ENCODE measurements at places on chromosomes 5 and 9.

DNA sequence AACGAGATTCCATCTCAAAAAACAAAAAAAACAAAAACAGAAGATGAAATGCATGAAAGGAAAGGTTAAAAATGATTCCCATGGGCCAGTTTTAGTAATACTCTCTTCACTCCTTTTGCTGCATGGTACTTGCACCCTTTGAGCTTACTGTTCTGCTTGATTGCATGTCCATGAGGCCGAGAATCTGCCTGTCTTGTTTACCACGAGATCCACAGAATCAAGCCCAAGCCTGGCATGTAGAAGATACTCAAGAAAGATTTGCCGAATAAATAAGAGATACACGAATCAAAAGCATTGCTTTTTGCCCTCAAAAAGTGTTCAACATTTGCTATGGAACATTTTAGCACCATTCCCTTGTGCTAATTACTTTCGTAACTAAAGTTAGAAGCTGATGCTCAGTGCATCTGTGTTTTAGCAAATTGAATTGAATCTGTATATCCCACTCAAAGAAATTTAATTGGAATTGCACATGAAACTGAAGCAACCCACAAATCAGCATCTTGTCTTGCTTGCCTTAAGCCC is 1.1 kb downstream of the FAXDC2 start:
- DNase-seq = no peak

DNA sequence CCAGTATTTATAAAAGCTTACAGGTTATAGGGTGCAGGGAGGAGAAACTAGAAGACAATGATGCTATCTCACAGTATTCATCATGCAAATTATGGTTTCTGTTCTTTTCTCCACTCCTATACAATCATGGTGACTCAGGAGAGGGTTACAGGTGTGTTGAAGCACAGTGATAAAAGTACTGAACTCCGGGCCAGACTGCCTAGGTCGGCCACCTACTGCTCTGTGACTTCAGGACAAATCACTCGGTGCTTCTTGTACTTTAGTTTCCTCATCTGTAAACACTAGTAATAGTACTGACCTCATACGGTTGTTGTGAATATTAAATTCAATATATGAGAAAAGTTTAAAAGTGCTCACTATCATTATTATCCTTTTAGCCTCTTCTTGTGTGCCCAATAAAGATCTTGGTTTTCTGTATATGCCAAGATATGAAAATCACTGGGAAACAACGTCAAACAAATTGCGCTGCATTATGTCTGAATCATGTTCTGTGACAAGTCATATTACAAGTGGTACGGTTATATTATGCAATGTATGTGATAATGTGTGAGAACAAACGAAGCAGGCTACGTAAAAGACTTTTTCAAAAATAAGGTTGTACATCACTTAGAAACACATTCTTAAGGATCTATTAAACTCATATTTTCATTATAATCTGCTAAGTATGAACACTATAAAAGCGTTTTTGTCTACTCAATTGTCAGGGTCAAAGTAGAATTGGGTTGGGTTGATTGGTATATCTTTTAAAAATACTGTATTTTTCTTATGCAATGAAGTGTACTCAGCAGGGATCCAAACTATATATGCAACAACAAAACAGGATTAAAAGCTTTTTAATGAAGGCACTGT is 153.3 kb downstream of the EFNA5 start:
- DNase-seq = no peak

DNA sequence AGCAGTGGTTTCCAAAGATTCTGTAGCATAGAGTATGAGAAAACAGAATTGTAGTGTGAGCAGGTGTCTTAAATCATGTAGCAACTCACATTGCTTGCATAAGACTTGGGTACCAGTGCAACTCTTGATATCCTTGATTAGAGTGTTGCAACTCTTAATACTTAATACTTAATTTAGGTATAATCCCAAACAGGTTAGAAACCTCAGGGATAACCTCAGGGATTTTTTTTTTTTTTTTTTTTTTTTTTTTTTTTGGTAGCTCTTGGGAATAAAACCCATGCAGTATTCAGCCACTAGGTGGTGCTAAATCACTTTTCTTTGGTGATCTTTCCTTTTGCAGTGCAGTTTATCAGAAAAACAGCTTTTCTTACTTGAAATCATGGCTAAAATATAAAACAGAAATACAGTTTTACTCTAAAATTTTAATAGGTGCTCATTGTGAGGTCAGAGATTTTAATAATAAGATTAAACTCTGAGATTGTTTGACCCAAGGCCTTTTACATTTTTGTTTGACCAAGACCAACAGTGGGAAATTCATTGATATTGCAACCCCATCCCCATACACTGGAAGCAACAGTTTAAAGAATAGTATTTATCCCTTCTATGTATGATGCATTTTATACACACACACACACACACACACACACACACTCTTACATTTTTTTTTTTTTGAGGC is 55.3 kb downstream of the ERAP1 start:
- no peak for DNase-seq

- no peak for DNase-seq
Observed at GRCh38 chr9:114307899-114308267, 15.0 kb upstream of the ORM1 start.

DNA sequence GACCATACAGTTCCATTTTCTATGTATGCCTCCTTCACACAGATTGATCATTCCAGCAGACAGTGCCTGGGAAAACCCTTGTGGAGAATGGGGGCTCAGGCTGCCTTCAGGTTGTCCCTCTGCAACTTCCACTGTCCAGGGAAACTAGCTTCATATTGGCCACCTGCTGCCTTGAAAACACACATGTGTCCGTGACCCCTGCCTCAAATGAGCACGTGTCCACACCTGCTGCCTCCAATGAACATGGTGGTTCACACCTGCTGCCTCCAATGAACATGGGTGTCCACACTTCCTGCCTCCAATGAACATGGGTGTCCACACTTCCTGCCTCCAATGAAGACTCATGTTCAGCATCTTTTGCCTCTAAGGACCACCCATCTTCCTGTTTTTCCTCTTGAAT is 185.4 kb upstream of the ADCY2 start:
- DNase-seq = no peak

- DNase-seq = no peak
Observed at GRCh38 chr9:134317400-134317789, 8.9 kb upstream of the RXRA start.

- no peak for DNase-seq
Observed at GRCh38 chr5:132525299-132525724, 18.0 kb downstream of the IL5 start.

DNA sequence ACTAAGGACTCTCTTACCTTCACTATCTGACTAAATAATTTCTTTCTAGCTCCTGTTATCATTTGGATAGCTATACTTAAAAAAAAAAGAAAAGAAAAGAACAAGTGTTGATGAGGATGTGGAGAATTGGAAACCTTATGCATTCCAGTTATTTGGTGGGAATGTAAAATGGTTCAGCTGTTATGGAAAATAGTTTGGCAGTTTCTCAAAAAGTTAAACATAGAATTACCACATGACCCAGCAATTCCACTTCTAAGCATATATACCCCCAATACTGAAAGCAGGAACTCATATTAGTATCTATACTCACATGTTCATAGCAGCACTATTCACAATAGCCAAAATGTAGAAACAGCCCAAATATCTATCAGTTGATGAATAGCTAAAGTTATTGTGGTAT is 61.1 kb downstream of the GNA14 start:
- no peak for DNase-seq

- DNase-seq = no peak
Observed at GRCh38 chr5:124283031-124283430, 463.4 kb downstream of the ZNF608 start.

GRCh38 chr5:1356873-1357787 is 12.2 kb upstream of the CLPTM1L start:
- DNase-seq = no peak

- no peak for DNase-seq
Observed at GRCh38 chr9:24381205-24381604, 164.5 kb downstream of the IZUMO3 start.

DNA sequence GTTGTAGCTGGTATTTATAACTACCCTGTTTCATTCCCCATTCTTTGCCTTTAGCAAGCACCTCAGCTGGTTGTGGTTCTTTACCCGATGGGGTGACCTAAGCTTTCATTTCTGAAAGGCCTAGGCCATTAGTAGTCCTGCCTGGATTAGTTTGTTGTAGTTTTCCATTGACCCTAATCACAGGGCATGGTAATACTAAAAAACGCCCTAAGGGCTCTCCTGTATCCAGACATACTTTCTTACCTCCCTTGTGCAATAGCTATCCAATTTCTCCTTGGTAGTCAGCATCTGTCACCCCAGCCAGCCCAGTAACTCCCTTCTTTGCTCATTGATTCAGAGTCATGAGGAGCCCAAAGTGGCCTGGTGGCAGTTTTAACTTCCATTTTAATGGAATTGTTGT is 24.0 kb downstream of the TMOD1 start:
- no peak for DNase-seq

DNA sequence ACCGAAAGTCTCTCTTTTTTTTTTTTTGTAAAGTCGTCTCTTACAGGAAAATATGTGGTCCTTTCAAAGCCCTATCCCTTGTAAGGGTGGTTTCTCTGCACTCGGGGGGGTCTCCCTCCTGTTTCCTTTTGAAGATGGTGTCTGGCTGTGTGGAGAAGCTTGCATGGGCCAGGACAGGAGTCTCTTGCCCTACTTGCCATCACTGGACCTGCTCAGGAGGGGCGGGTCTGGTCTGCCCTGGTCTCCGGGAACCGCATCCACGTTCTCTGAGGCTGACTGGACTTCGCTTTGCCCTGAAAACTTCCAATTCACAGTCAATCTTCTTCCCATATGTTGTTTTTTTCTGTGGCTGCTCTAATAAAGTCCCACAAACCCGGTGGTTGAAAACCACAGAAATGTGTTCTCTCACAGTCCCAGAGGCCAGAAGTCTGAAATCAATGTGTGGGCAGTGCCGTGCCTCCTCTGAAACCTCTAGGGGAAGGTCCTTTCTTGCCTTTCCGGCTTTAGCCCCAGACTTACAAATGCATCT is 92.9 kb upstream of the IER5L start:
- no peak for DNase-seq

DNA sequence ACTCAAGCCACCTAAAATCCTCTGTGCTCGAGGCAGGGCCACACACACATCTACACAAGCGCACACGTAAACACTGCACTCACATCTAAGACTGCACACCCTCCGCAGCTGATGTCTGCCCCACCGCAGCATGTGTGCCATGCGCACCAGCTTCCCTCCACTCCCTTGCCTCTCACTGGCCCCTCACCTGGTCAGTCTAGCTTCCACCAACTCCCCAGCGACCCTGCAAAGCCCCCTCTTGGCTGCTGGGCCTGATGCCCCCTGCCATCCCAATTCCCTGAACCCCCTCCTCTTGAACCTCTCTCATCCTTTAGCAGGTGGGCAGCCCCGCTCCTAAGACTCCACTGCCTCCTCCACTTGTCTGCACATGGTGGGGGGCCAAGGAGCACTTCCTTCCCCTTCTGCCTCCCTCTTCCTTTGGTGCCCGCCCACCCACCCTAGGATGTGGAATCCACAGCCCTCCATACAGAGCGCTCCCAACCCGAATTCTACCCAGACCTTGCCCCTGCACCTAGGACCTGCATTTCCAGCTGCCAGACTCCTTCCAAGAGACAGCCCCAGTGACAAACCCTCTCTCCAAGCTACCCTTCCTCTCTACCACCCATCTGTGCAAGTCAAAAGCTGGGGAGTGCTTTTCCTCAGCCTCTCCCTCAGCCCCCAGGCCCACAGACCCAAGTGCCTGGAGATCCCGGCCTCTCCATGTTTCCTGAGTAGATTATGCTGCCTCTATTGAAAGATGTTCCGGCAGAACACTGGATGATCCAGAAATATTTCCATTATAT is 23.9 kb downstream of the ADAMTS2 start:
- DNase-seq = no peak

DNA sequence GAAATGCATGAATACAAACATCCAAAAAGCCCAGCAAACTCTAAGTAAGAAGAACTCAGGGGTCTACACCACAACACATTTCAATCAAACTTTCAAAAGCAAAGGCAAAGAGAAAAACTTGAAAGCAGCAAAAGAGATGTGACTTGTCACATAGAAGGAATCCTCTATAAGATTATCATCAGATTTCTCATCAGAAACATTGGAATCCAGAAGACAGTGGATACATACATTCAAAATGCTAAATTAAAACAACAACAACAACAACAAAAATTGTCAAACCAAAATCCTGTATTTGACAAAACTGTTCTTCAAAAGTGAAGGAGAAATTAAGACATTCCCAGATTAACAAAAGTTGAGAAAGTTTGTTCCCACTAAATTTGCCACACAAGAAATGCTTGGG is 362.7 kb downstream of the ZNF608 start:
- DNase-seq = no peak

DNA sequence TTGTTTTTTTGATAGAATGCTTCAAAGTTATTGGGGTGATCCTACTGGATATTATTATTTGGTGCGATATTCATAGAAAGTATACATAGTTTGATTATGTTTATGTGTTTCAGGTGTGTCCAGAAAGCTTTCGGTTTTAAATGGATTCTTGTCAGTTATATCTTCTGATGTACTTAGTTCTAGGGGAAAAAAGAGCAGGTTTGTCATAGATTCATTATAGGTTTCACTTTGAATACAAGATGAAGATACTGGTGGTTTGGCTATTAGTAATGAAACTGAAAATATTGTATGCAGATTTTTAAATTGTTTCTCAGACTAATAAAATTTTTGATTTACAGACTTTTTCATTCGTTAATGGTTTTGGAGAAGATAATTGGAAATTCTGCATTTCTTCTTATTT is 98.9 kb downstream of the MAN2A1 start:
- no peak for DNase-seq

- no peak for DNase-seq
Observed at GRCh38 chr5:4511996-4512656, 628.0 kb upstream of the ADAMTS16 start.

- no peak for DNase-seq
Observed at GRCh38 chr9:33180526-33181184, 13.5 kb upstream of the B4GALT1 start.

DNA sequence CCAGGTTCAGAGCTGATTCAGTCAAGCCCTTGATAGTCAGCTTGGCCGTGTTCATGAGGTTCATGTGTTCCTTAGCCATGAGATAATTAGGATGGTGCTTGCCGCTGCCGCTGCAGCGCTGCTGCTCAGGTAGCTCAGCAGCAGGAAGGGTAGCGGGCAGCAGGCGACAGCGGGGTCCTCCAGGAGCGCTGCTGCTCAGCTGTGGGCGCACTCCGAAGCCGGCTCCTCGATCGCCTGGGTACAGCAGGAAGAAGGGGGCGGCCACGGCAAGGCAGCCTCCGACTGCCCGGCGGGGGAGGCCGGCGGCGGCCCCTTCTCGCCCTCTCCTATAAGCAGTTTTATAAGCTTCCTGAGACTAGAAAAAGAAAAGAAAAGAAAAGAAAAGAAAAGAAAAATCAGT is 1253.6 kb downstream of the EFNA5 start:
- DNase-seq = no peak

- no peak for DNase-seq
Observed at GRCh38 chr9:37925786-37926736, 22.1 kb upstream of the SLC25A51 start.

GRCh38 chr5:22306011-22306410 is 547.1 kb downstream of the CDH12 start:
- DNase-seq = no peak

All from GM12892 (cell line).